Stimulated activated CD4-positive, alpha-beta T cell treated with anti-CD3 and anti-CD28 coated beads, Interleukin-15, amount 100 ng/mL, for 1 hour (primary cell): ENCODE measurements at places on chromosomes 6 and 20.

DNA sequence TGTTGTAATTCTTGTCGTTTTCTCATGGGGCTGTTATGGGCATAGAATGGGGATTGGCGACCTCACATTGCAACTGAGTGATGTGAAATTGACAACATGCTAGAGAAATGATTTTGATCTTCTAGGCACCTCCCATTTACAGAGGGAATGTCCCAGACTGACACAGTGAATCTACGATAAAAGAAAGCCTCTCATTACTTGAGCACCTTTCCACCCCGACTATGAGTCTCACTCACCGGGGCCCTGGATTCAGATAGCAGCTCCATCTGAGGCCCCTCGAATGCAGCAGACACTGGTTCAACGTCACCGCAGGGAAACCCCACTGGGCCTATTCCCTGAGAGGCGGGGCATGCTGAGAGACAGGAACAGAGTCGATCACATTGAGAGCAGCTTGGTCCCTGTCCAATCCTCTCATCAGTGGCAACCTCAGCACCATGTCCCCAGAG lies 49.1 kb downstream of the NFATC2 start:
- DNase-seq, result no peak

DNA sequence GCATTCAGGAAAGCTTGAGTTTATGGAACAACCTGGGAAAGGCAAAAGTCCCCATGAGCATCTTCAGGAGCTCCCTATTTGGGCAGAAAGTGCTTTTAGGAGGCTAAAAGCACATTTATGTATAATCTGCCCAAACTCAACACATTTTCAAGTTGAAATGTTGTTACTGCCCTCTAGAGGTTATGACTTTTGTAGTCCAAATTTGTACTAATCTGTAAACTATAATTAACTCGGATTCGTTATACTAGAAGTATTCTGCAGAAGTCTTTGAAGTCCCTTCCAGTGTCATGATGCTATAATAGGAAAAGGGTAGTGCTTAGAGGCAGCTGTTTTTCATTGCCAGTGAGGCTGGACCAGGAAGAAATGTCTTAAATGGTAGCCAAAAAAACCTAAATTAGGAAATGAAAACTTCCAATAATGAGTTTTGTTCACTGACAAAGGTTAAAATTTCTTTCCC lies 44.8 kb upstream of the EMILIN3 start:
- no peak for DNase-seq

GRCh38 chr6:124885171-124885570 lies 77.1 kb upstream of the RNF217 start:
- no peak for DNase-seq

DNA sequence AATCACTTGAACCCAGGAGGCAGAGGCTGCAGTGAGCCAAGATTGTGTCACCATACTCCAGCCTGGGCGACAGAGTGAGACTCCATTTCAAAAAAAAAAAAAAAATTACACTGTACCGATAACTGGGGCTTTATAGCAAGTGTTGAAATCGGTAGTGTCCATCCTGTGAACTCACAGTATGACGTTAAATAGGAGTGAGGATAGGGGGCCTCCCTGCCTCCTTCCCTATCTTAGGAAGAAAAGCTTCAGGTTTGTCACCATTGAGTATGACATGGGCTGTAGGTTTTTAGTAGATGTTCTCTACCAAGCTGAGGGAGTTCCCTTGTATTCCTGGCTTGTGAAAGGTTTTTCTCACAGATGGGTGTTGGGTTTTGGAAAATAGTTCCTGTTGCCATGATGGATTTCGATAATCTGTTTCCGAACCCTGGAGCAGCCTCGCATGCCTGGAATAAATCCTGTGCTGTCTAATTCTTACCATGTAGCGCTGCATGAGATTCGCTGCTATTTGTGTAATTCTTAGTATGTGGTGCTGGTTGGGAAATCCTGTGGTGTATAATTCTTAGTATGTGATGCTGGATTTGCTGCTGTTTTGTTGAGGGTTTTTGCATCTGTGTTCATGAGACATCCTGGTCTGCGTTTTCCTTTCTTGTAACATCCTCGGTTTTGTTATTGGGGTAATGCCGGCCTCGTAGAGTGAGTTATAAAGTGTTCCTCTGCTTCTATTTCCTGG lies 23.6 kb downstream of the NTSR1 start:
- no peak for DNase-seq

DNA sequence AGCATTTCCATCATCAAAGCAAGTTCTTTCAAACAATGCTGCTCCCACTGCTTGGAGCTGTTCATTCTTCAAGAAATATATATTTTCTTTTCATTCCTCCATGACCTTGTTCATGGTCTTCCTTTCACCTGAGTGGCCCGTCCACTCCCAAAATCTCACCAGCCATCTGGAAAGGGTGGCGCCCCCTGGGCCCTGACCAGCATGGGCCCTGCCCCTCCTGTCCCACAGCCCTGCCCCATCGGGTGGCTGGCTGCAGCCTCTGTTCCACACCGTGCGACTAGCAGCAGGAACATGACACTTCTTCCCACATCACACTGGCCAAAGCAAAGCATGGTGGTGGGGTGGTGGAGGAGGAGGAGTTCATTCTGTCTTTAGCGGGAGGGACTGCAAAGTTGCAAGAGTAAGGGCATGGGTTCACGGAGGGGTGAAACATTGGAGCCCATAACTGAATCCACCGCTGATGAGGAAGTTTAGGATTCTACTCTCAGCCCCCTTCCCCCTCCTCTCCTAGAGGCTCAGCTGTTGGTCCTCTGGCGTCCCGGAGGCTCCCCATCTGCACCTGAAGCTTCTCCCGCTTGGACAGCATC lies 195.2 kb upstream of the SLC24A3 start:
- DNase-seq, result no peak

GRCh38 chr6:43093436-43094289 lies 17.5 kb downstream of the PTK7 start:
- DNase-seq, result no peak

- no peak for DNase-seq
Observed at GRCh38 chr6:29791162-29791561, 36.5 kb upstream of the HLA-G start.

GRCh38 chr6:91654357-91654756 lies 1067.5 kb upstream of the MAP3K7 start:
- no peak for DNase-seq

DNA sequence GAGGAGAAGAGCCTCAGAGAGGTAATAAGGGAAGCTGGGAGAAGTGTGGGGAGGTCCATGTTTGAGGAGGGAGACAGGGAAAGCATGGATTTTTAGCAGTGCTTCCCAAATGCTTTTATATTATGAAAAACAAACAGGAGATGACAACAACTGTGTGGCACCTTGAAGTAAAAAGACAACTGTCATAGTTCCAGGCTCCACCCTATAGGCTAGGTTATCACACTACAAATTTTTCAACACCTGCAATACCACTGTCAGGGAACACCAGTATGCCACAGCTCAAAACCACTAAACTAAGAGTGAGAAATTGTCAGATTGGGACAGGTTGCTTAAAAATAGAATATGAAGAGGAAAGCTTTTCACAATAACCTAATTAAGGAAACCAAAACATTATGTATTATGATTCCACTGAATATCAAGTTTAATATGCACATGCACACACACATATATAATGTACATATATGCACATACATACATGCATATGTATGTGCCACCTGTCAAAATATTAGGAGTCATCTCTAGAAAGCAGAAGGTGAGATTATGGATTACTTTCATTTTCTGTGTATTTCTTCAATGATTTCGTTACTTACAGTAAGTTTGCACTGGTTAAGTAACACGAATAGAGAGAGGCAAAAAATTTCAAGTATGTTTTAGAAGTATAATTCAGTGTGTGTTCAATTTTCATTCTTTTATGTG lies 261.2 kb downstream of the PTPRK start:
- no peak for DNase-seq

- no peak for DNase-seq
Observed at GRCh38 chr6:149936743-149937142, 5.1 kb upstream of the ULBP2 start.

DNA sequence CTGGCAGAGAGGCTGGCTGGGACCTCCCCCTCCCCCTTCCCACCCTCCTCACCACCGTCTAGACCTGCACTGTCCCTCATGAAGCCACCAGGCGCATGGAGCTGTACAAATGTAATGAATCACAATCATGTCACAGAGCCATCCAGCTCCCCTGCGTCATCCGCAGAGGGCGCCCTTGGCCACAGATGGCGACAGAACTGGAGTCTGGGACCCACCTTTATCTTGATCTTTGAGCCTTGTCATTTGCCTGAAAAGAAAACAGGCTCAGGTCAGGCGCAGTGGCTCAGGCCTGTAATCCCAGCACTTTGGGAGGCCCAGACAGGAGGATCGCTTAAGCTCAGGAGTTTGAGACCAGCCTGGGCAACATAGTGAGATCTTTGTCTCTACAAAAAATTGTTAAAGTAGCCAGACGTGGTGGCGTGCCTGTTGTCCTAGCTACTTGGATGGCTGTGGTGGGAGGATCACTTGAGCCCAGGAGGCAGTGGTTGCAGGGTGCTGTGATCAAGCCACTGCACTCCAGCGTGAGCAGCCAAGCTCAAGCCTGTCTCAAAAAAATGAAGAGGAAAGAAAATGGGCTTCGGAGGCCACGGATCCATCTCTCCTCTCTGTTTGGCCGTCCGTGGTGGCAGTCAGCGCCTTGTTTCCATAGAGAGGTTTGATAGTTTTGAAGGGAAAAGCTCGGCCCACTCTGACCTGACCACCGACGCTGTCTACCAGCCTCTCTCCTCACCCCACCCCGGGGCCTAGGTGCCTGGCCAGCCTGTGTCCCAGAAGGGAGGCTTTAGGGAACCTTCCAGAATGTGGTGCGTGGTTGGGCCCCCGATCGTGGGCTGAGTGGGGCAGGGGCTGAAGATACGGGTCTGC lies 6.2 kb downstream of the COL9A3 start:
- DNase-seq, result no peak

DNA sequence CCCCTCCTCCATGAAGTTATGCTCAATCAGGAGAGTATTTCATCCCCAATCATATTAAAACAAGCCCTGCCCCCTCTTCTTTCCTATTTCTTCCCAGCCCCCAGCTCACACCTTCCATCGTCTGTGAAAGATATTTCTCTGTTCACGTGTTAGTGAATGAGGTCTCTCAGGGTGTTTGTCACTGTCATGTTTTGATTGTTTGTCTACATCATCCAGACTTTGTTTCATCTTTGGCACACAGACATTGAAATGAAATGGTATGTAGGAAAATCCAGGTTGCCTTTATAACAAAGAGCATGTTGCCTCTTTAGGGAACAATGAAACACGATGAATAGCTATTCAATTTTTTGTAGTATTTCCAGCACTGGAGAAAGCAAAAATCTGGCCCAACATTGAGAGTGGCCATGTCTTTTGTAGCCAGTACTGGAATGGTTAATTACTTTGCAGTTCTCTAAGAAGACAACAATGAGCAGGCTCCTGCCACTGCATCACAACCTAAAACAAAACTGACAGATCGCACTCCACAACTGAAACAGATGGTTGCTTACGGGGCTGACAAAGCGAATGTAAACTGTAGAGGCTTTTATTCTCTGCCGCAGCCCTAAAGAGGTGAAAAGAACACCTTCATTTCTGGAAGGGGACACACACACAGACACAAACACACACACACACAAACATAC lies 543.6 kb upstream of the CITED2 start:
- no peak for DNase-seq

- no peak for DNase-seq
Observed at GRCh38 chr20:10463622-10464021, 28.5 kb downstream of the SLX4IP start.
